Omental fat pad (tissue), 4 donors: ENCODE measurements at places on chromosomes 12 and 14.

DNA sequence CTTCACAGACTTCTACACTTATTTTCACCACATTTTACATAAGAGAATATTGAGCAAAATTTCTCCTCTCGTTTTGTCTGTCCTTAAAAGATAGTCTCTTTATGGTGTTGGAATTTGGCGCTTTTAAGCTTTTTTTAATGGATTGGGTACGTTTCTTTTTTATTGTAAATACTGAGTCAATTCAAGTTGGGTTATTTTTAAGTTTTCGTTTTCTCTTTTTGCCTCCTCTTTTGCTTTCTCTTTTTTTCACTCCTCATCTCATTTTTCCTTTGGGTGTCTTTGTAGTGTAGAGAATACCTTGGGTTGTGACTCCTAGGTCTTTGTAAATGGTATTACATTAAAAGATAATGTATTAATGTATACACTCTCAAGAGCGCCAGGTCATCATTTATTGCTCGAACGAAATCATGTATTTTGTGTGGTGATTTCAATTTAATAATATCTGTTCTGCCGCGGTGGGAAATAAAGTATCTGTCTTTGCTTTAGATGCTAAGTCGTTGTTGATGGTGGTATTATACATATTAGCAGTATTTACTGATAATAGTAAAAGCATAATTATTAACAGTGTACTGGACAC is 845 bp downstream of the TMX1 start:
- no peak for DNase-seq

GRCh38 chr12:46260124-46260912 is 8.5 kb downstream of the SLC38A1 start:
- DNase-seq, result no peak

GRCh38 chr12:100895192-100895591 is 100.6 kb downstream of the ANO4 start:
- DNase-seq, result no peak

GRCh38 chr14:51431741-51432140 is 191.7 kb downstream of the TMX1 start:
- no peak for DNase-seq

DNA sequence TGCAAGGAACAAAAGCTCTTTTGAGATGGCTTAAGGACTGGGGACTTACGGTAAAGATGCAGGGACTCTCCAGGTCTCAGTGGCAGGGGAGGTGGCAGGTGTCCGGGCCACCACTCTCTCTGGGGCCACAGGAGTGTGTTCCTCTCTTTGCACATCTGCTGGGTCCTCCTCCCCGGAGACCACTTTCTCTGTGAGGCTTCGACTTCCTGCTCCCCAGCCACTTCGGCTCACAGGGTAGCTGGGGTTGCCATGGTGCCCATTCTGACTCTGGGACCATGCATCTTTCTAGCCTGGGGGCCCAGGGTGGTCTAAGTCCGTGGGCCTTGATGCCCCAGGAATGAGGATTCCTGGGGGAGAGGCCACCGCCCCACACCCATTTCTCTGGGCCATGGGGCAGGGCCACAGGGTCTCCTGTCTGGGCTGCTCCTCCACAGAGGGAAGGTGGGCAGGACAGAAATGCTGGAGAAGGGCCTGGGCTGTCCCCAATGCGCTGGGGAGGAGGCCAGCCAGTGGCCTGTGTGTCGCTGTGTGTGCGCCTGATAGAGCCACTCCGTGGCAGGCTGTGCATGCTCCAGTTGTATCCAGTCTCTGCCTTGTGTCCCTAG is 38.5 kb downstream of the CCDC92 start:
- no peak for DNase-seq
